Fibroblast of skin of right quadriceps (primary cell): ENCODE measurements at places on chromosomes 7 and 10.

- no peak for DNase-seq
Observed at GRCh38 chr10:9833942-9834341, 1183.7 kb upstream of the CELF2 start.

DNA sequence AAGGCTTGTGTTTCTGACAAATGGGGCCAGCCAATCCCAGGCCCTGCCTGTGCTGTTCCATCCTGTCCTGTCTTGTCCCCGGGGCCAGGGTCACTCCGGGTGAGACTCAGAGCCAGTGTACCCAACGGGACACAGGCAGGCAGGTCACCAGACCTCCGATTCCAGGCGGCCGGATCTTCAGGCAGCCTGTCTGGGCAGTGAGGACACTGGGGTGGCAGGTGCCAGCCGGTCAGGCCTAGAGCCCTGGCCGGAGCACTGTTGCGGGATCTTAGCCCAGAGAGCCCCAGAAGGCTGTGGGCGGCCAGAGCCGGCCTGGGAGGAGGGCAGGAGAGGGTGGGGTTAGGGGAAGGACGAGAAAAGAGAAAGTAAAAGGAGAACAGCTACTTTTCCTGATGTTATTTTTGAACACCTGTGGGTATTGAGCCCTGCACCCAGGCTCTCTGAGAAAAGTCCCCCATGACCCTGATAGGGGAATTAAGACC is 134.3 kb upstream of the TNRC18 start:
- DNase-seq = no peak

DNA sequence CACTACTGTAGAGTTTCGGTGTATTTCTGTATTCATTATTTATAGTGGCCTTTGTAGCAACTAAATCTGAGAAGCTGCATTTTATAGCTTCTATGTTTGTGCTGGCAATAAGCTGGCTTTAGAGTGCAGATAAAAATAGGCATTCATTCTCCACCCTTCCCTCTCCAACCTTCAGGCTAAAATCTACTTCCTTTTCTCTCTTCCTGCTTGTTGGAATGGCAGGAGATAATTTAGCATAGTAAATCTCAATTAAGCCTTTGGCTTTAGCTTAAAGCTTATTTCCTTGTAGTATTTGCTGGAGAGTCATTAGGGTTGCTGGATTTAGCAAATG is 58.5 kb downstream of the CPVL start:
- no peak for DNase-seq

GRCh38 chr7:28606421-28606820 is 194.1 kb downstream of the CREB5 start:
- DNase-seq = no peak

DNA sequence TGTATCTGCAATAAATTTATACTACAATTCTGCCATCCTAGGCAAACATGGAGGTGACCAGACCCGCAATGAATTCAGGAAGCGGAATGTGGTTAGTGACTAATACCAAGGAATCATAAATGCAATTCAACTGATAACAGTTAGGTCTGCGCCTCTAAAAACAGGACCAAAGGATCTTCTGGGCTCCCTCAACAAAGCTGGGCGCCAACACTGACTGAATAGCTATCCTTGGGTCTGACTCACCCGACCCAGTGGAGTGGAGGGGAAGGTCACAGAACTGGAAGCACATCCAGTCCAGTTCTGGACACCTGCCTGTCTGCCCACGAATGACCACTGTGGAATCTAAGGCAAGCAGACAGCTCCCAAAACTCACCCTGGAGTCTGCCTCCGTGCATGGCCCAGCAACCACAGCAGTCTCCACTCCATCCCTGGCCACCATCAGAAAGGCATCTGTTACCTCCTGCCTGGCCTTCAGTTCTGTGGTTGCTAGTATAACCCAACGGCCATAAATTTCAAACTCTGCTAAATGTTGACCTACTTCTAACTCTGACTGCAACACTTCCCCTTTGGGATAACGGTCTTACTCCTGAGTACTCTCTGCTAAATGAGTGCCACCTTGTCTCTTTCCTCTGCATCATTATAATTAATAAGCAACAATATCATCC is 43.0 kb upstream of the DLX6 start:
- no peak for DNase-seq

DNA sequence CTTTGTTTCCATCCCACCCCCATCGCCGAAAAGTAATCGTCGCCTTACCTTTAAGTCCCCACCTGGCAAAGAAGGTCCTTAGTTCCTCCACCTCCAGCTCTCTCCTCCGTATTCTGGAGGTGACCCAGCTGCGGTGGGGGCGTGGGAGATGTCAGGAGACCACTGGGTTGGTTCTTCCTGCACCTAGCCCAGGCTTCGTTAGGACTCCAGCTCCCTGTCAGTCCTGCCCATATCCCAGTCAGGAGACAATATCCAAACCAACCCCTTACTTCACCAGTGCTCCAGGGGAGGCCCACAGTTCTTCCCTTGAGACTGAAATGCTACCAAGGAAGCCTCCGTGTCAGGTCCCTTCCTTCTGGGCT is 693 bp downstream of the ADIRF start:
- DNase-seq = no peak

DNA sequence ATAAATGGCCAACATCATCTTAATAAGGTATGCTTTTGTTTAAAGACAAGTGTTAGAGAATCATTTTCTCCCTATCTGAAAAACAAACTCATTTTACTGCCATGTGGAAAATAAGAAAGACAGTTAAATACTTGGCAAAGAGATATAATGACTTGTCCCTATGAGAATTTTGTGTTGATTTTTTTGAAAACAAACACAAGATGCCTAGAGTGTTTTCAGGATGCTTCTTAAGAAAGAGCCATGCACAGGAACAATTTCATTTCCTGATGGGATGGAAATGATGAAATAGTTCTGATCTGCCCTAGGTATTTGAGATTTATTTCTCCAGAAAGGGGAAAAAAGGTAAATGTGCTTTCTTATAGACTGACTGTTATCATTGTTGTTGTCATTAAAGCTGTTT is 237.5 kb upstream of the GNAI1 start:
- DNase-seq = no peak

GRCh38 chr7:114085313-114085591 is 166.4 kb upstream of the PPP1R3A start:
- DNase-seq = no peak

- no peak for DNase-seq
Observed at GRCh38 chr7:41130086-41130485, 572.8 kb downstream of the INHBA start.

GRCh38 chr7:116525913-116526861 is 1.4 kb downstream of the CAV1 start:
- DNase-seq = peak; percentile 86

DNA sequence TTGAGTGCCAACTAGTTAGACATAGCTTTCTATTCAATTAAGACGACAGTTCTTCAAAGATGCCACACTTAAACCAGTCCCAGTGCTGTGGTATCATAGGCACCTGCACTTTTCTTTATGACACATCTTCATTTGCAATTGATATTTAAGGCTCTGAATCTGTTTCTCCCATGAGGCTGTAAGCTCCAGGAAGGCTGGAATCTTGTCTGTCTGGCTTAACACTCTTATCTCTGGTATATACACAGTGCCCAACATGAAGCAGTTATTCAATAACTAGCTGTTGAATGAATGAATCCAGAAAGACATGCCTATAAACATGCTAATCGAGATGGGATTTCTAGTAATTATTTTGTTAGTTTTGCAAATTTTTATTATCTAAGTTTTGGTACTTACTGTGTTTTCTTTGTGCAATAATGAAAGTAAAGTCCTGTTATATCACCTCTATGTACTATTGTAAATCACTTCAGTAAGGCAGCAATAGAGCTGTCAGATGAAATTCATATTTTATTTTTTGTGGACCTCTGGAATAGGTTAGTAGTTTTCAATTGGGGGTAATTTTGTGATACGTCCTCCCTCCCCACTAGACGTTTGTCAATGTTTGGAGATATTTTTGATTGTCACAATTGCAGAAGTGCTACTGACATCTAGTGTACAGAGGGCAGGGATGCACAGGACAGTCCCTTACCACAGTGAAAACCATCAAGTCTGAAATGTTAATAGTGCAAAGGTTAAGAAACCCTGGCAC is 51.3 kb upstream of the STEAP4 start:
- no peak for DNase-seq

DNA sequence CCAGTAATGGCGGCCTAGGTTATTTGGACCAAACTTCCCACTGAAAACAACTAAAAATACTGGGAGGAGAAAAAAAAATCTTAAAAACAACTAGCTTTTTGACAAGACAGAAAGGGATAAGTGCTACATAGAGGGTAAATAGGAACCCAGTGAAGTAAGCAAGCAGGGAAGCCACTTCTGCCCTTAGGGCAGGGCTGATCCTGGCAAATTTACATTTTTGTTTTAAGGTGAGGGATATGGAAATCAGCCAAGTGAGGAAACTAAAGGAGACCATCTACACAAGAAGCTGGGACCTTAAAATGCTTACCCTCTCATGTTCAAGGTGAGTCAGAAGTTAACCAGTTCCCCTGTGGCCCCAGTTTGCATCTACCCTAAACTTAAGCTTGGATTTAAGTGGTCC is 46.5 kb upstream of the CYCS start:
- DNase-seq = no peak

DNA sequence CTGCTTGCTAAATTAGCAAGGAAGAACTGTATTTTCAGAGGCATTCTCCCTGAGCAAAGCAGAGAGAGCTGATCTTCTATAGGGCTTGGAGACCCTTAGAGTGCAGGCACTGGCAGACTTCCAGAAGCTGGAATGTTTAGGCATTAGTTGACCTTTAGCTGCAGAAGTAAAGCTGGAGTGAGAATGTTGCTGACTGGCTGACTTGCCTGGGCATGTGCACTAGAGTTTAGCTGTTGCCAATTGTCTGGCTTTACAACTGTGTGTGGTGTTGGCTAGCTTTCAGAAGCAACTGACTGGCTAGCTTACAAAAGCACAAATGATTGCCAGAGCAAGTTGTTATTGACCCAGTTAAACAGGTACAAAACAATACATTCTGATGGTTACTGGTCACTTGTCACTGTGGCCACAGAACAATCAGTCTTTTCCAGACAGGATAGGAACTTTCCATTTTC is 25.1 kb downstream of the FAM13C start:
- DNase-seq = peak; percentile 43

DNA sequence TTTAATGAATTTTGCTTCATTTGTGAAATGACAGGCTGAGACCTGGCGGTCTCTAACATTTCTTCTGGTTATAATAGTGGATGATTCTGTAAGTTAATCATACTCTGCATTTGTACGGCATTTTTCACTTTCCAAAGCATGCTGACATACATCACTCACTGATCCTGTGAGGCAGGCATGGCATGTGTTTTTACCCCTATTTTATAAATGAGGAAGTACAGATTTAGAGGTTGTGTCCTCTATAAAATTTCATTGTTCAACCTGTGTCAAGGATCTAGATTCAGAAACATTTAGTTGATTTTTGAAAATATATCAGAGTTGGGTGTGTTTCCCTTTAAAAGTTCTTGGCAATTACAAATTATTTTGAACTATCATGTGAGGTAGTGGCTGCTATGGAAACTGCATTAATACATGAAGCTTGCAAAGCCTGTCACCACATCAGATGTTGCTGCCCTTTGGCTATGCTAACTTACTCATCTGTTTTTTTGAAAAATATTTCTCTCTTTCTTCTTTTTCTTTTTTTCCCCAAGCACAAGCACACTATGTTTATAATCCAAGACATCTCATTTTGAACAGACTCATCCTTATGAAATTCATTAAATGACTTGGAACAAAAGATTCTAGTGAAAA is 172.7 kb downstream of the GNAI1 start:
- DNase-seq = peak; percentile 40
